ENCODE measurements at places on chromosomes 2 and 18.

DNA sequence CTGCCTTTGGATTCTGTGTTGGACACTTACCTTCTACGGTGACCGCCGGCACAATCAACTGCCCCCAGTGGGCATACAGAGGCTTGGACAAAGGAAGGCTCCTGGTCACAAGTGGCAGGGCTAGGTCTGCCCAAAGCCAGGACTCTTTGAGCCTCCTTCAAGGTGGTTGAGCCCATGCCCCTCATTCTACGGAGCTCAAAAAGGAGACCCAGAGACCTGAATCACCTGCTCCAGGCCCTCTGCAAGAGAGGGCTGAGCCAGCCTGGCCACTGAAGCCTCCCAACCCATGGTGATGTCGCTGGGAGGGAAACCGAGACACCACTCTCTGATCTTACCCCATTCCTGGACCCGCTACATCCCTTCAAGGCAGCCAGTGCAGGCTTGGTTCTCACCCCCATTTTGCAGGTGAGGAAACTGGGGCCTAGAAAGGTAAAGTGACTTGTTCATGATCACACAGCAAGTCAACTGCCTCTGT, 87.9 kb downstream of the INHBB start:
- DNase-seq, result no peak

DNA sequence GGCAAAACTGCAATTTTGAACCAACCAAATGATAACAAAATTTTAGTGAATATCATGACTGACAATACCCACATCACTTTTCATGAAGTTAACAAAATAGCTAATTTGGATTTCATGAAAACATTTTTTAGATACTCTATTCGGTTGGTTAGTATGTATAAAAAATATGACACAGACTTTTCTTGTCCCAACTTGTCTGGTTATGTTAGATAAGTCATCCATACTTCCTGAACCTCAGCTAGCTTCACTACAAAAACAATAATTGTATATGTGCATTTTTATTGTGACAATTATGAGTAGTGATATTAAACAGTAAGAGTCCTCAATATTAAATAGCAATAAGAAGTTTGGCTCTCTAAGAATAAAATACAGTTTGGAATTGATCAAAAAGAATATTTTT, 408.1 kb upstream of the DSEL start:
- DNase-seq, result no peak

DNA sequence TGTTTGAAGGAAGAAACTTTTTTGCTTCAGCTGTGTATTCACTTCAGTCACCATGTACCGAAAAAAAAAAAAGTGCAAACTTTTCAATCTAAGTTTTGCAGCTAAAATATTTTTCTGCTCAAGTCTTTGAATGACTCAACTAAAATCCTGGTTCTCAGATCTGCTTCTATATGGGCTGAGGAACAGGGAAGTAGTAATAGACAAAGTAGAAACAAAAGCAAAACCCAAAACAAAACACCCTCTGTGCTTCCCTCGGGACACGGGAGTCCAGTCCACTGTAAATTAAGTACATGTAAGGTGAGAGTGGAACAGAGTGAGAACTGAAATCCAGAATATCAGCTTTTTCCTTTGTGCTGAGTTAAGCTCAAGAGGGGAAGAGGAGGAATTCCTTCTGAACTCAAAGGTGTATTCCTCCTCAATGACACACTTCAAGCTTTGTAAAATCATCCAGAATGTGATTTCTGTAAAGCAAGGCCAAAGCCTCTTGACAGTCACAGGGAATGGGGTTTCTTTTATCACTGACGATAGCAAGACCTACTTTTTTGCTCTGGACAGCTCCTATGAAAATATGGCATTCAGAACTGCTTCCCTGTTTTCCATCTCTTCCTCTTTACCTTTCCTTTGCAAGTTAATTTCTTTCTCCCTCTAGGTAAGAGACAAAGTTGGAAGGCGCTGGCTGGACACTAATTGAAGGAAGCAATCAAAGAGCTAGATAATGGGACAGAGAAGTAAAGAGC, 433.5 kb upstream of the MMADHC start:
- no peak for DNase-seq

- no peak for DNase-seq
Observed at GRCh38 chr2:102269200-102269524, 42.2 kb upstream of the IL1RL1 start.

DNA sequence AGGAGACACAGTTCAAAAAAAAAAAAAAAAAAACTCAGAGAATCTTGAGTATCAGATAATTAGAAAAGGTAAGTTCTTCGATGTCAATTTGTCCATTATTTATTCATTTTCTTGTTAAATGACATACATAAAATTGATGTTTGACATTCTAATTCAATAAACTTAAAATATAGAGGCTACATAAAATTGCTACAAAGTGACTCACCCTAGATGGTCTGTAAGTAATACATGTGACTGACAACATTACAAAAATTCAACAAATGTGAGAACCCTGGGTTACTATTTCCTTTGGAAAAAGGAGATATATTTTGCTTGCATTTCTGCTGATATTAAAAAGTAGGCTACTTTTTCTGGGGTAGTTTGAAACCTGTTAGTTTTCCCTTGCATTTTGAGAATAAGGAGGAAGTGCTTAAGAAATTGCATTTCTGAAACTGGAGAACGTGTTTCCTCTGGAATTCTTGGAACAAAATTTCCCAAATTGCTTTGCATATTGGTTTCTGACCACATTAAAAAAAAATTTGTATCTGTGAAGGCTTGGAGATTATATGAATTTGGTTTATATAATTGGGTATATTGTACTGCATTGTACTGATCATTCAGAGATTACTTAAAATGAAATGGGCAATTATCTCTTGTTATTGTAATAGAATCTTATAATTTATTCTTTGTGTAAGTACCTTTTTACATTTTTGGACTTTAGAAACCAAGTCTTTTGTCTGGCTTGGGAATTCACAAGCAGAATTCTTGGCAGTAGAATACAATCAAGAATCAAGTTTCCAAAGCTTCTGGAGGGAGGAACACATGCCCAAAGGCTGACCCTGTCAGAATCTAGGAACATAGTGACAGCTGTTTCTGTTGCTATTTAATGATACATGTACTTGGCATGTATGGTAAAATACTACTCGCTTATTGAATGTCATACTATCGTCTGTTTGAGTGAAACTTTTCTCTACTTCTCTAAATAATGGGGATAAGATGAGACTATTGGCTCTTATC, 106.1 kb downstream of the DSEL start:
- DNase-seq, result no peak

DNA sequence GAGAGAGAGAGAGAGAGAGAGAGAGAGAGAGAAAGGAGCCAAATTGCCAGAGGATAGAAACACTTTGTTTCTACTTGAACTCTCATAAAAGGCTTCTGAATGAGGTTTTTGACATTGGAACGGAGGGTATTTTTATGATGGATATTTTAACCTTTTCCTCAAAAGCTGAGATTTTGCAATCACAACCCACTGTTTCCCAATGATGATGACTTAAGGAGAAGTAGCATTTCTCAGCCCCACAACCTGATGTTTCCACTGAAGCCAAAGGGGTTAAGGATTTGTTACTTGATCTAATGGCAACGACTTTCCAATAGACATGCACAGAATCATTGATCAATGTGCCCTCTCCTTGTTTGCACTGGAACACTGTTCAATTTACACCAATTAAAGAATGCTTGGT, 67.1 kb upstream of the POU3F3 start:
- no peak for DNase-seq

DNA sequence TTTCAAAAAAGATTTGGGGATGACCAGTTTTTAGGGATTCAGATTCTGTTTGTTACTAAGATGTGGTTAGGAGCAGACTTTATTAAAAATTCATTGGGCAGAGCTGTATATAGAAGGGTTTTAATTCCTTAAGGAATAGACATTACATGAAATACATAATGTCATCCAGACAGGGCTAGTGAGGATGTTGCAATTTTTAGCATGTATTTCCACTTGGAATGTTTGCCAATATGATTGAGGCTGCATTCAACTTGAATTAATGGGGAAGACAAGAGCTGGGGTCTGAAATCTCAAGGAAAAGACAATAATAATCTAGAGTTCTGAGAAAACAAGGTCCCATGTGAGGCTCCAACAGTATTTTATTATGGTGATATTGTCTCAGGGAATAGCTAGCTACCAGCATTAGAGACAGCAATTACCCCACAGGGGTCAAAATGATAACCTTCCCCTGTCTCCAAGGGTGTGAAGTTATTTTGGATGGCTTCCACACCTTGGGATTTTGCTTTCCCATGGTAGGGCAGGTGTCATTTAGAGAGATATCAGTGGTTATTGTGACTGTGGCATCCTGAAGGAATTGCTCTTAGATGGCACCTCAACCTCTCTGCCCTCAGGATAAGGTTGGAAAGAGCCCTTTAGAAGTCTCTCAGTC, 60.2 kb downstream of the VSNL1 start:
- DNase-seq, result no peak

- no peak for DNase-seq
Observed at GRCh38 chr2:9212661-9213411, 6.2 kb downstream of the ASAP2 start.

DNA sequence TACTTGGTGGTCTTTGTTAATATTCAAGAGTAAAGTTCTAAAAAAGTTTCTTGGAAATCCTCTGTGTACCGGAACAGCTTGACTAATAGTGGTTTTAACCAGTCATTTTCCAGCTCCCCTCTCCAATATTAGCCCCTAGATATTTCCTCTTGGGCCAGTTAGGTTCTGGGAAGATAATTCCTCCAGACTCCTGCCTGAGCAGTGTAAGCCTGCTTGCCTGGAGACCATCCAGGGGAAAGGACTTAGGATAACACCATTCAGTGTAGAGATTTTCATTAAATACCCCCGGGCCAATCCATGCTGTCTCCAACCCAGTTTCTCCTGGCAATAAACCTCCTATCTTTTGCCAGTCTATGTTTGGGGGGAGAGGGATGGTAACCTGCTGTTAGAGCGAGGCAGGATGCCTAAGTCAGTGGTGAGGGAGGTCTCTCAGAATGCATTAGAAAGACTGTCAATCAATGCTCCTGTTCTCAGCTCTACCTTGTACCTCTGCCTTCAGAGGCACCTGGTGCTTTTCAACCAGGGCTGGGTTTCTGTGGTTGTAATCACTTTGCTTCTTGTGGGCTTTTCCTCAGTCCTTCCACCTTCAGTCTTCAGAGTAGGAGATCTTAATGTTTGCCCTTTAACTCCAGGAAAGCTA, 186.4 kb downstream of the RNF152 start:
- DNase-seq, result no peak

DNA sequence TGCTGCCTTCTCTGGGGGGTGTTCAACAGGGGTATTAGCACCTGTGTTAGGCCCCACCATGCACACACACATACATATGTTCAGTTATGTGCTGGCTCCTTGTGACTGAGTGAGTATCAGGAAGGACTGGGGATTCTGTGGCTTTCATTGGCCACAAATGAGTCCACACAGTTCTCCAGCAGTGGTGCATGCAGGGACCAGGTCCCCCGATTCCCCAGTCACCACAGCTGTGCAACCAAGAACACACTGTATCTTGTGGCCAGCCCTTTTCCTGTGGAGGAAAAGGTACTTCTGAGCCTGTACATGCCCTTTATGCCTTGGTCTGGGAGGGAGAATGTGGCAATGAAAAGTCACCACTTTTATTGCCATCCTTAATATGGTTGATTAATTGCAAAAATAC, 74.9 kb upstream of the KLF7 start:
- no peak for DNase-seq

- DNase-seq, result no peak
Observed at GRCh38 chr2:147293991-147294824, 550.6 kb upstream of the ACVR2A start.

GRCh38 chr2:237310515-237311114, 103.3 kb downstream of the COL6A3 start:
- DNase-seq, result no peak

DNA sequence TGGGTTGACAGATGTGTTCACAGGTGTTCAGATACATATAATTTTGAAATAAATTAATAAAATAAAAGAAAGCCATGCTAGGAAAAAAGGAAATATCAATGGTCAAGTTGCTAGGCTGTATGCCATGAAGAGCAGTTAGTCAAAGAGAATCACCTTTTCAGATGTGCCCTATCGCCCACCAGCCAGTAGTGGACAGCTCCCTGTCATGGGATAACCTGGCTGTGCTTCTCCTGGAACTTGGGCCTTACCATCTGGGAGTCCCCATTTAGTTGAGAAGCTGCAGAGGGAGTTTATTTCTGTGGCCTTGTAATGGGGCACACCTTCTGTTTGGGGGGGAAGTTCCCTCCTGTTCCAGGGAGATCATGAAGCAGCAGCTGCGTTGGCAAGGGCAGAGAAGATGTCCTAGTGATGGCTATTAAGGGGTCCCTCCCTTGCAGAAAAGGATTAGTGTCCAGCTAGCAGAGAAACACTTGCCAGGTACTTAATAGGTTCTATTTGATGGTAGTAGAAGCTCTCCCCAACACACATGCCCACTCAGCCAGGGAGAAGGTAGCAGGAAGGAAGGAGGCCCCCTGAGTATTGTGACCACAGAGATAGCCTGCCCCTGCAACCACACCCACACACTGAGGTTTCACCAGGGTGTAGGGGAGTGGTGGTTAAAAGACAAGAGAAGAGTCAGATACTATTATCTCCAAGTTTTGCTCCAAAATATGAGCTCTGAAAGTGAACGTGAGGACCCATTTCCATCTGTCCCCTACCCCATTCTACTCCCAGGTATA, 117.7 kb downstream of the B3GNT2 start:
- no peak for DNase-seq

GRCh38 chr18:73613706-73614340, 533.8 kb downstream of the FBXO15 start:
- no peak for DNase-seq

GRCh38 chr2:233477548-233478433, 88.8 kb downstream of the USP40 start:
- DNase-seq, result no peak

Measured in stimulated activated CD4-positive, alpha-beta T cell treated with anti-CD3 and anti-CD28 coated beads, Interleukin-1b, Interleukin-23, amount 100 ng/mL, for 1 hour (primary cell).